Kidney (tissue), 22 donors: ENCODE measurements at places on chromosomes 1 and 21.

- peak; percentile 23 for DNase-seq
Observed at GRCh38 chr1:152758636-152759035, 811 bp downstream of the KPRP start.

GRCh38 chr1:76075188-76075489 is 593 bp downstream of the ST6GALNAC3 start:
- no peak for DNase-seq

- DNase-seq, result no peak
Observed at GRCh38 chr21:33289199-33289819, 23.1 kb downstream of the IL10RB start.

DNA sequence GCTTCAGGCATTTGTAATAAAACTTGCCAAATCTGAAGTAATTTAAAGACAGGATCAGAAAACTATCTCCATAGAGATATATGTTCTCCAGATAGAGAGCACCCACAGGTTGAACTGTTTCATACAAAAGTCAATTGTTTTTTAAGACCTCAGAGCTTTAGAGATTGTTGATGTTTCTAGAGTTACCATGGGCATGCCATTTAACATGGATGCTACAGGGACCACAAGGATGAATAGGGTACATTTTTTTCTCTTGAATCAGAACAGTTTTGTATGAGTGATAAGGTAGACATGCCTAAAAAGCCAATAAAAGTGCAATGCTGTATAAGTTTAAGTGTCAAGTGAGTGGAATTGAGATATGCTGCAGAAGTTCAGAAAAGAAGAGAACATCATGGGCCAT is 511.0 kb upstream of the CAMK1G start:
- DNase-seq, result no peak

- no peak for DNase-seq
Observed at GRCh38 chr21:44918581-44919033, 2.1 kb downstream of the ITGB2 start.

DNA sequence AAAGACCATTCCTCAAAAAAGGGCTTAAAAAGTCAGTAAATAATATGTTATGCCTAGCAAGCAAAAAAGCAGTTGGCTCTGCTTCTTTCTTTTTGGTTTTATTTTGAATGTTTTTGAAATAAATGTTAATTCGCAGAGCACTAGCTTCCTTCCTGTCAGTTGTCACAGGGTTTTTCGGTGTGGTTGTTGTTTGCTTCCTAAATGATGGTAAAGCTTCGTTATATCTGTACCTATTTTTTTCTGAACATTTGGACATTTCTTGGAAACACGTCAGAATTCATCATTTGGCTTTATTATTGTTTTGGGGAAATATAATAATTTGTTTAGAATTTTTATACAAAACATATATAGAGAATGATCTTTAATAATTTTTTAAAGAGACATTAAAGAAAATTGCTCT is 351.9 kb upstream of the SGIP1 start:
- no peak for DNase-seq

- peak; percentile 48 for DNase-seq
Observed at GRCh38 chr1:179815641-179816040, 62.0 kb downstream of the TOR1AIP2 start.

DNA sequence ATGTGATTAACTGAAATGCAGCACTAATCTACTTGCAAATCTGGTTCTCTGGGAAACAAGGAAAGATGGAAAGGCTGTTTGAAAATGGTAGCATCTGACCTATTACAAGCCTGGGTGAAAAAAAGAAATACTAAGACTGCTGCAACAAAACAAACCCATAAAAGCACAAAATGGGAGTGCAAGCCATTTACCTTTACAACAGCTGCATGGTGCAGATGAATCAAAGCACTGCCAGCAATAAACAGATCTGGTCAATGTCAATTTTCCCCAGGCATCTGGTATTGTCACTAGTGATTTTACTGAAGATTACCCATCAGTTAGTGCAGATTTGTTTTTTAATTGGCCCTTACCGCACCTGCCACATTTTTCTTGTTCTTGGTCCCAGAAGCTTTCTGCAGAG is 1341.7 kb downstream of the PLA2G4A start:
- no peak for DNase-seq

DNA sequence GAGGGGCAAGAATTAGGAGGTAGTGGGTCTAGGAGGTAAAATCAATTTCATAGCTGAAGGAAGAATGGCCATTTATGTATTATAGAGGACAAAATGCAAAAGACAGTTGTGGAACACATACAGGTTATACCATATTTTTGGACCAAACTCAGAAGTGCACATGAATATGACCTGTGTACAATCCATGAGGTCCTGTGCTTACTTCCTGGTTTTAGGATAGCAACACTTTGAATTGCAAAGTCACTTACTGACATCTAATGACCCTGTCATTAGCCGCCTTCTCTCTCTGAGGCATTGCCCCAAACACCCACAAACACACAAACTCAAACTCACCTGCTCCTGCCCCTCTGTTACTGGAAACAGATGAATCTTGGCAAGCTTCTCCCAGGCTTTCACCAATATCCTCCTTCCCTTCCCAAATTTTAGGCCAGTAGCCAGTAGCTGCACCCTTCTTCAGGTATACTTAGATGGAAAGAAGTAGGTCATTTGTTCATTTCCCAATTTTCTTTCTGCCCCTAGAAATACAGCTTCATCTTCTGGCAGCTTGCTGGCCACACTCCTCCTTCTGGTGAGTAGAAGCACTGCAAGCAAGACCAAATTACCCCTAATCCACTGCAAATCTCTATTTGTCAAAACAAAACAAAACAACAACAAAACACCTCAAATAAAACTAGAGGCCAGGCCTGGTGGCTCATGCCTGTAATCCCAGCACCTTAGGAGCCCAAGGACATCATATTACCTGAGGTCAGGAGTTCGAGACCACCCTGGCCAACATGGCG is 13.7 kb upstream of the RPL5 start:
- DNase-seq, result no peak

DNA sequence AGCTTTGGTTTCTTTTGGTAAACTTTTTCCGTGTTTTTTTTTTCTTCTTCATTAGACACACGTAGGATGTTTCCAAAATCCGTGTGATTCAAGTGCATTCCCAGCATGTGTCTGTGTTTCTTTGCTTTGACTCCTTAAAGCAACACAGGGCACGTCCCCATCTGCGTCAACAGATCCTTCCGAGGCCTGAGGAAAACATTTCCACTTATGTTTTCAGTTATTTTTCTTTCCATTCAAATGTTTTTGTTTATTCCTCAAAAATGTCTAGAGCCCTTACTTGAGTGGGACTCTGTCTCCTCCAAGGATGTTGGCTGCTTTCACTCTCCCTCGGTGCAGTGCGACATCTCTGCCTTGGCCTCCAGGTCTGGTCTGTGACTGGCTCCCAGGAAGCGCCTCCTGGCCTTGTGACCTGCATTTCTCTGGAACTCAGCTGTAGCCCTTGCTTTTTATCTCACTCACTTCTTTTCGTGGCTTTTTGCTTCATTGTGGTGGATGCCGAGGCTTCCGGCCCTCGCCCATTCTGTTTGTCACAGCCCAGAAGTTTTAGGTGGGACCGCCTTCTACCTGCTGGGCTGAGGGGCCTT is 31.3 kb upstream of the SLC19A1 start:
- no peak for DNase-seq

DNA sequence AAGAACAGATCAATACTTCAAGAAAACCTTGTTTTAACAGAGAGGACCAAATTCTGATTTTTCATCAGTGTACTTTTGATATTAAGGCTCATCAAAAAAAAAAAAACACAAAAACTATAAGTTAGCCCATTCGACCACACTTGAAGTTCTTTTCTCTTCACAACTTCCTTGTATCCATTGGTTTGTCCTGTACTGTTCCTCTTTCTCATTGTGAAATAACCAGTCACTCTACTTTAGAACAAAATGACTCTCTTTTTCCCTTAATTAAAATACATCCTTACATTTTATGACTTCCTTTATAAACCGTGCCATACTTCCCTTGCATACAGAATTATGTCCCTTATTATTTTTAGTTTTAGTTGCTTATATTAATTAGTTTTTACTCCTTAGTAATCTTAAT is 8.4 kb downstream of the QSOX1 start:
- no peak for DNase-seq

DNA sequence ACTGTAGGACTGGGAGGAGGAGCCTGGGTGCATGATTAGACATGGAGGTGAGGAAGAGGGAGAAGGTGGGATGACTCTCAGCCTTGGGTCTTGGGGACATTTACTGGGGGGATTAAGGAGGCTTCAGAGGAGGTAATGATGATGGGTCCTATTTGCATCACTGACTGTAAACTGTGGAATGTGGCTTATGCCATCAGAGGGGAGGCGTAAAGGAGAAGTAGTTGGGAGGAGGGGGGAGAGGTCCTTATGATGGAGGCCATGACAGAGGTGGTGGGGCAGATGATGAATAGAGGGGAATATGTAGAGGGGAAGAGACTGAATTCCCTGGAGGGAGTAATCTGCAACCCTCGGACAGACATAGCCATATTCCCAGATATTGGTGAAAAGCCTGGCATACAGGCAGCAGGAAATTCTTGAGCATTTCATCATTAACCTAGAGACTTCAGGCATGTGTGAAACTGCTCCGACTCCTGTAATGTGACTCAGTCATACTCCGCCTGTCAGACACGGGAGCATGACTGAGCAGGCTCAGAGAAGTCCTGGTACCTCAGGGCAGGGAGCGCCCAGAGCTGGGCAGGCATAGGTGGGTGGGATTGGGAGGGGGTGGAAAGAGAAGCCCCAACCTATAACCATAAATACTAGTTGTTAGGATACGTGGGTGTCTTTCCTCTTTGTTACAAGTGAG is 8.0 kb upstream of the LCE5A start:
- no peak for DNase-seq

- DNase-seq, result no peak
Observed at GRCh38 chr1:182841368-182841988, 2.3 kb downstream of the DHX9 start.

DNA sequence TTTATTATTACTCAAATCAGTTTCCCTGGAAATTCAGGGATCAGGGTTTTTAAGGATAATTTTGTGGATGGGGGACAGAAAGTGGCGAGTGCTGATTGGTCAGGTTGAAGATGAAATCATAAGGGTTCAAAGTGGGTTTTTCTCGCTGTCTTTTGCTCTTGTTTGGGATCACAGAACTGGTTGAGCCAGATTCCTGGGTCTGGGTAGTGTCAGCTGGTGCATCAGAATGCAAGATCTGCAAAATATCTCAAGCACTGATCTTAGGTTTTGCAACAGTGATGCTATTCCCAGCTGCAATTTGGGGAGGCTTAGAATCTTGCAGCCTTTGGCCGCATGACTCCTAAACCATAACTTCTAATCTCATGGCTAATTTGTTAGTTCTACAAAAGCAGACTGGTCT is 9.3 kb downstream of the CHI3L2 start:
- DNase-seq, result no peak

DNA sequence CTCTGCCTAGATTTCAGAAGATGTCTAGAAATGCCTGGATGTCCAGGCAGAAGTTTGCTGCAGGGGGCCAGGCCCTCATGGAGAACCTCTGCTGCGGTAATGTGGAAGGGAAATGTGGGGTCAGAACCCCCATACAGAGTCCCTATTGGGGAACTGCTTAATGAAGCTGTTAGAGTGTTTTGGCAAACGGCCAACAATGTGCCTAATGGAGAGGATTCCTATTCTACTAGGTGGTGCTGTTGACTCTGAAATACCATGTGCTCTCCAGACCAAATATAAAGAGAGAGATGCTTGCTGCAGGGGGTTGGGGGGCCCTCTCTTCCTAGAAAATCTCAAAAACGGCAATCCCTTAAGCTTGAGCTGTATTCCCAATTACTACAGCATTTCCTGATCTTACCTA is 57.1 kb upstream of the DR1 start:
- DNase-seq, result no peak

GRCh38 chr1:228065543-228066347 is 16.8 kb upstream of the ARF1 start:
- DNase-seq, result no peak

GRCh38 chr1:101120868-101121267 is 95.3 kb upstream of the DPH5 start:
- DNase-seq, result no peak

DNA sequence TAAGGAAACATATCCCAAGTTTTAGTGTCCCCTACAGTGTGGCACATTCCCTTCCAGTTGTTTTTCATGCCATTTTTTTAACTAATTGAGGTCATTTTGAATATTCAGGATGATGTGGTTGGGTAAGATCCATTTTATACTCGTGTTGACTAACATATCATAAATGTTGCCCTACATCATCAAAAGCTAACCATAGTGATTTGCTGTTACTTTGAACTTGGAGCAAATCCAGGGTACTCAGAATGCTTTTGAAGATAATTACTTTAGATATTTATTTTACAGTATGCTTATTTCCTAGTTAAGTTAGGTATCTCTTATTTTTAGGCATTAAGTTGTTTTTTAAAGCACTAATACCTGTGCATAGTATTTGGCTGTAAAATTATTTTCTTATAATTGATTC is 57.8 kb downstream of the DYRK1A start:
- no peak for DNase-seq

- no peak for DNase-seq
Observed at GRCh38 chr1:25205786-25206185, 26.5 kb downstream of the SYF2 start.

GRCh38 chr1:59680044-59680443 is 134.7 kb upstream of the HOOK1 start:
- DNase-seq, result no peak

GRCh38 chr21:16572032-16572431 is 842.2 kb downstream of the USP25 start:
- DNase-seq, result no peak

DNA sequence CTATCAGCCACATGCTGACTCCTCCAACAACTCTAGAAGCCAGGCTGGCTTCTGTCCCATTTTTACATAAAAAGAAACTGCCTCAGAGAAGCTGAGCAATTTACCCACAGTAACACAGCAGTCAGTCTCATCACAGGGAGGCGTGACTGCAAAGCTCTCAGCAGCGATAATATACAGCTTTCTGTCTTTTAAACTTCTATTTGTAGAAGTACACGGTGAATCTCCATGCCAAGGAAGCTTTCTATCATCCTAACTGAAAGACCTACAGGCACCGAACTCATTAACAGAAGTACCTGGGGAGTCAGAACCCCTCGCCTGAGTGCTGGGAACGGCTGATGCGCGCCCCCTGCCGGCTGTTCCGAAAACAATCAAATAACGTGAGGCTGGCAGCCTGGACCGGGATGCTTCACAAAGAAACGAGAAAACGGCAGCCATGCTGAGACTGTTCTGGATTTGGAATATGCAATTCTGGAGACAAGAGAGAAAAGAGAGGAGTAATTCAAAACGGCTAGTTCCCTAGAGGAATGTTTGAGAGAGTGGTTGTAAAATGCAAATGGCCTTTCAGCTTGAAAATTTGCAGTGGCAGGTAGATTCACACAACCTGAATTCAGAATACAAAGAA is 43.5 kb upstream of the RAB4A start:
- DNase-seq, result peak; percentile 88

- DNase-seq, result no peak
Observed at GRCh38 chr1:206658981-206659273, 23.6 kb downstream of the DYRK3 start.

DNA sequence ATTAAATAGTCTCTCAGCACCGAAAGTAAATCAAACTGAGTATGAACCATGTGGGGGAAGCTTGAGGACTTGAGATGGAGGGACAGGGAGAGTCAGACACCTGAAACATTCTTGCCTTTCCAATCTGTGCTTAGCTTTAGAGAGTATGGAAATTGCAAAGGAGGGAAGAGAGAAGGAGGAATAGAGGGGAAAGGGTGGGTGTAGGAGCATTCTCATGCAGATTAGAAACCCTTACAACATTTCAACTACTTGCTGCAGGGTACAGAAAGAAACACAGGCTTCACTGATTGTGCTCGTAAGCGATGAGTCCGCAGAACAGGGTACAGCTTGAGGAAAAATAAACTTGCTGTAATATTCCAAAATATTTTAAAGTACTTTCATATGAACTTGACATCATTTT is 73.8 kb downstream of the NIBAN1 start:
- DNase-seq, result no peak
